ENCODE measurements at places on chromosomes 16 and 17. TPM values are rescaled to one million over a fixed set of nuclear protein-coding genes. Genes with fewer than 3 reads are reported as not detected.
A peak's percentile ranks its signal among the peaks of the same experiment; 100 is the strongest.

- DNase-seq = peak; percentile 54
- H3K36me3 ChIP-seq = no peaks in the 10 kb centered on the region
- H3K4me3 ChIP-seq = peak overlapping the region; percentile 68
- peaks cover 3% of the 10 kb centered on the region for H3K4me1 ChIP-seq
- H3K27me3 ChIP-seq = no peaks in the 10 kb centered on the region
Measured at GRCh38 chr17:64780096-64781013, 118.2 kb upstream of the SMURF2 start.

DNA sequence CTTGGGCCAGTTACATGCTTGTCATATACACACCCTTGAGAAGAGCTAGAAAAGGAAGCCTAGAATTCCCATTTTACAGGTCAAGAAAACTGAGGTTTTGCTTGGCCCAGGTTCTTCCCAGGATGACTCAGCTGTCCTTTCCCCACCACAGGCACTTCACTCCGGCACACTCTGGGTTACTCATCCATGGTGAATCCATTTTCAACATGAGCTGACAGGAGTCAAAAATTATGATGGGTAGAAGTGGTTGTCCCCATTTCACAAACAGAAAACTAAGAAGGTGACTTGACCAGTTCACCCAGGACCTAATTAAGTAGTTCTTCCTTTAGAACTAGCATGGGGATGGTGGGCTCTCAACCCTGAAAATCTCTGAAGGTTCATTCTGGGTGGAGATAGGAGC lies 67.2 kb downstream of the USP22 start:
- H3K4me1 ChIP-seq = no peaks in the 10 kb centered on the region
- H3K4me3 ChIP-seq = no peak overlapping the region
- no peaks in the 10 kb centered on the region for H3K27me3 ChIP-seq

DNA sequence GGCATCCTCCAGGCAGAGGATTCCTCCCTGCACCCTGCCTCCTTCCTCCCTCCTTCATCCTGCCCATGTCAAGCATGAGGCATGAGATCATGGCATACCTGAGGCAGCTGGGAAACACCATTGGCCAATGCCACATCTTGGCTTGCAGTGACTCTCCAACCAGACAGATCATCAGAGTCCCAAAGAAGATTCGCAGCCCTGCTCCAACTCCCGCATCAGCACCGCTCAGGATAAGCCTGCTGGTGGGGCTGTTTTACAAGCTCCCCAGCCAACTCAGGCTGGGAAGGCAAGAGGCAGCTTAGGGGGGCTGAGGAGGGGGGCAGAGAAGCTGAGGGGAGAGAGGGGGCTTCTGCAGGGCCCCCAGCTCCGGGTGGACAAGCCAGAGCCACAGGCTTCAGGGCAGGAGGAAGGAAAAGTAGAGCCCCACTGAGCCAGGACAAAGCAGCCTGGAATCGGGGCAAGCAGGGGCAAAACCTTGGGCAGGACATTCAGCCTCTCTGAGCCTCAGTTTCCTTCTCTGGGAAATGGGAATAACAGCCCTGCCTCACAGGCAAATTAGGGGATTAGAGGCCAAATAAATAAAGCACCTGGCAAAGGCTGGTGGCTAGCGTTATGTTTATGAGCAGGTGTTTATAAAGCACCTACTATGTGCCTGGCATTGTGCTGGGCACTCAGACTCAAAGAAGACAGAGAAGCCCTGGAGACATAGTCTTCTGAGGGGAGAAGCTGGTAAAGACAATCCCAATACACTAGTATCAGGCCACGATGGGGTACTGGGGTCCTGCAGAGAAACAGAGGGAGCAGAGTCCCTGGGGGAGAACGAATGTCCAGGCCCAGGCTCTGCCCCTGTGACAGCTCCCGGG lies 88.1 kb downstream of the GOSR1 start:
- H3K27ac ChIP-seq = no peak overlapping the region
- DNase-seq = no peak
- H3K36me3 ChIP-seq = no peaks in the 10 kb centered on the region
- no peaks in the 10 kb centered on the region for H3K4me1 ChIP-seq

Gene PLK1
- total RNA-seq = 3.3 TPM

GRCh38 chr17:43591779-43592562 lies 45.8 kb upstream of the ETV4 start:
- DNase-seq = peak; percentile 76
- no peaks in the 10 kb centered on the region for H3K27me3 ChIP-seq
- H3K27ac ChIP-seq = peak overlapping the region; percentile 63
- no peaks in the 10 kb centered on the region for H3K36me3 ChIP-seq

Gene TCAP
- total RNA-seq = 1.3 TPM

DNA sequence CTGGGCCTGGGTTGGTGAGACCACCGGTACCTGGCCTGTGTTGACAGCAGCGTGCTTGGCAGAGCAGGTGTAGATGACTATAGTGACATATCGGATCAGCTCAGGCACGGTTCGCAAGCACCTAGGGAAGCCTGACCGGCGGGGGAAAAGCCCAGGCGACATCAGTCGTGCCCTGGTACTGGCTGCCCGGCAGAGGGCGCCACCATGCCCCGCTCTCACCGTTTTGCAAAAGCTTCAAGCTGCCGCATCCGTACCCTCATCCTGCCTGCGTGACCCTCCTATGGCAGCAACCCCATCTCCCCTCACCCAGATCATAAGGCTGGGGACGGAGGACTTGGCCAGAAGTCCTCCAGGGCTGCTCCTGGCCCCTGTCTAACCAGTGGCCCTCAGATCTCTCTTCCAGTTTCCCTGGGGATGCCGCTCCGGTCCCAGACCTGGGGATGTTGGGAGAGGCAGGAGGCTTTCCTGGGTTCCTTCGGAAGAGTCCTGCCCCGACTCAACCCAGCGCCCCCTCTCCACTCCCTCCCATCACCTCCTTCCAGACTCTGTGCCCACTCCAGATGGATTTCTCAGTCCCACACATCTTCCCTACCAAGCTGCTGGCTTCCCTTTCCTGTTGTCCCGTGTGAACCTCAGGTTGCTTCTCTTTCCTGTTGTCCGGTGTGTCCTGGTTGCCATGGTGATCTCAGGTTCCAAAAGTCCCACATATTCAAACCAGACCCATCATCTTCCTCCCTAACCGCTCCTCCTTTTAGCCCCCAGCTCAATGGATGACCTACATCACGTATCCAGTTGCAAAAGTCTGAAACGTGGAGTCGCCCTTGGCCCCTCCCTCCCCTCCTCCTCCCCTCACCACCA lies 13.7 kb downstream of the ALOX12B start:
- peaks cover 11% of the 10 kb centered on the region for H3K4me1 ChIP-seq
- H3K27me3 ChIP-seq = no peaks in the 10 kb centered on the region
- H3K36me3 ChIP-seq = no peaks in the 10 kb centered on the region
- peak; percentile 75 for DNase-seq
- H3K27ac ChIP-seq = no peak overlapping the region

Gene STXBP4
- total RNA-seq = 44.1 TPM

Gene TBC1D3L
- total RNA-seq = 5.1 TPM

Gene EFCAB13
- 5.6 TPM for total RNA-seq

Gene KRT25
- not detected for total RNA-seq

GRCh38 chr16:3065742-3066439 lies 451 bp downstream of the IL32 start:
- DNase-seq = no peak
- H3K4me1 ChIP-seq = peaks cover 4% of the 10 kb centered on the region
- H3K4me3 ChIP-seq = peak overlapping the region; percentile 71
- no peaks in the 10 kb centered on the region for H3K36me3 ChIP-seq
- H3K27ac ChIP-seq = peak overlapping the region; percentile 72

- H3K4me1 ChIP-seq = peaks cover 2% of the 10 kb centered on the region
- H3K4me3 ChIP-seq = no peak overlapping the region
- no peak for DNase-seq
- H3K36me3 ChIP-seq = no peaks in the 10 kb centered on the region
Measured at GRCh38 chr16:80656711-80657150, 115.9 kb downstream of the DYNLRB2 start.

GRCh38 chr16:75108792-75109731 lies 7.5 kb downstream of the LDHD start:
- peak; percentile 82 for DNase-seq
- H3K36me3 ChIP-seq = no peaks in the 10 kb centered on the region

- H3K4me3 ChIP-seq = no peak overlapping the region
- H3K27ac ChIP-seq = no peak overlapping the region
- DNase-seq = no peak
- no peaks in the 10 kb centered on the region for H3K27me3 ChIP-seq
Measured at GRCh38 chr16:66580605-66581209, 1.4 kb downstream of the CMTM2 start.

- H3K4me3 ChIP-seq = no peak overlapping the region
- H3K36me3 ChIP-seq = no peaks in the 10 kb centered on the region
- no peak overlapping the region for H3K27ac ChIP-seq
- no peak for DNase-seq
- H3K4me1 ChIP-seq = peaks cover 21% of the 10 kb centered on the region
Measured at GRCh38 chr16:75083813-75084212, 32.8 kb downstream of the LDHD start.

Data from lung (tissue), 17 donors.